Vagina (tissue), 2 donors: ENCODE measurements at places on chromosomes 6 and 20. TPM values are rescaled to one million over a fixed set of nuclear protein-coding genes. Genes with fewer than 3 reads are reported as not detected.

Gene BTN1A1
- total RNA-seq: not detected

DNA sequence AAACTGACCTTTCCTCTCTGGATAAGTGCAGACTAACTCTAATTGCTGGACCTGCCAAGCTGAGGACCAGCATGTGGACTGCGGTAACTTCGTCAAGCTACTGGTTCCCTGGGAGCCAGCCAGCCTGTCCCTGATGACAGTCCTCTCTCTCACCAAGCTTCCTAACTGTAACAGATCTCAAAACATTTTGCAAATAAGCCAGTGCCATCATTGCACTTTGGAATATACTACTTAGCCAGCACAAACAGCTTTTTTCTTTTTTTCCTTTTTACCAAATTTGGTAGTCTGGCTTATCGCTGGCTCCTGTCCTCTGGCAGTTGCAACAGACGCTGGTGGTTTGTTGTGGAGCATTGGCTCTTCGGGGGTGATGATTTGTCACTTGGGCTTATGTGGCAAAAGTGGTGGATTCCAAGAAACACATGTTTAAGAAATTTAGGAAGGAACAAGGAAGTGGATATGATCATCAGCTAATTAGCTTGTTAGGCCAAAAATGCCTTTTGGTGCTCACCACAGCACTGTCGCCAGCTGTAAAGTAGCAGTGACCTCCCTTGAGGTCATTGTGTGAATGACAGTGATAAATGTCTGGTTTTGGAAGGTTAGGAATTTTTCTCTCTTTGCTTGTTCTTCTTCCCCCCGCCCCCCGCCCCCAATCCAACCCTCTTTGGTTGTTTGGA is 171.7 kb downstream of the CLIC5 start:
- peak; percentile 44 for DNase-seq
- H3K27me3 ChIP-seq: no peaks in the 10 kb centered on the region
- H3K4me1 ChIP-seq: no peaks in the 10 kb centered on the region
- no peaks in the 10 kb centered on the region for H3K36me3 ChIP-seq

DNA sequence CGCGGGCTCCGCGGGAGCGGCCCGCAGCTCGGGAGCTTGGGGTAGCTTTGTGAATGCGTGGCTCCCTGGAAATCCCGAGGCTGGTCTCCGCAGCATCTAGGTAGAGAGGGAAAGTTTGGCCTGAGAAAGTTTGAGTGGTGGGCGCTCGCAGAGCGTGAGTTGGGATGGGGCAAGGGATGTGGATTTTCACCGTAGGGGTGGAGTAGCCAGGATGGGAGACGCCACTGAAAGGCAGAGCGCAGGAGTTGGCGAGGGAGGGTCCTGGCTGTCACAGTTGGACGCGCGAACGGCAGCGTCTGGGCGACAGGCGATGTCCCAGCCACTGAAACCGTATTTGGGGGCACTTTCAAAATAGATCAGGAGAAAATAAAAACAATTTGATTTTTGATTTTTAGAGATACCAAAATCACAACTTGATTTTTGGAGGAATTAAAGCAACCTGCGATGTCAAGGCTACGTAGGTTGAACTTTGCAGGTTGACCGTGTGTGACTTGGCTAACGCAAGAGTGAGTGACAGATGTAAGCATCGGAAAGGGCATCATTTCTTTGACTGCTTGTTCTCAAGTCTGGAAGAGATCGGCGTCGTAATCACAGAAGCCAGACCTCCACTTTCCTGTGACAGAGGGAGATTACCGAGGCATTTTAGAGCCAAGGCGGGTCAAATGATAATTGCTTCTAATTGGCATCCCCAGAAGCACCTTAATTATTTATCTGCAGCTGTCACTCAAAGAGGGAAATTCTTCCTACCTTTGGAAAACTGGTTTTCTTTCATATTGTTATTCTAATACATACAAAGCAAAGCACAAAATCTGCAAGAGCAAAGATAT is 646 bp downstream of the HEY2 start:
- no peak for DNase-seq
- H3K4me1 ChIP-seq: peaks cover 39% of the 10 kb centered on the region
- H3K4me3 ChIP-seq: peak overlapping the region; percentile 69
- no peaks in the 10 kb centered on the region for H3K36me3 ChIP-seq
- peak overlapping the region; percentile 79 for H3K27ac ChIP-seq
- no peaks in the 10 kb centered on the region for H3K27me3 ChIP-seq

Gene CRISP3
- 19.2 TPM for total RNA-seq

- no peaks in the 10 kb centered on the region for H3K36me3 ChIP-seq
- no peaks in the 10 kb centered on the region for H3K27me3 ChIP-seq
- H3K27ac ChIP-seq: no peak overlapping the region
- H3K4me1 ChIP-seq: no peaks in the 10 kb centered on the region
- DNase-seq: no peak
Observed at GRCh38 chr6:132167929-132168892, 217.0 kb upstream of the CCN2 start.

Gene SFTA2
- total RNA-seq: not detected

DNA sequence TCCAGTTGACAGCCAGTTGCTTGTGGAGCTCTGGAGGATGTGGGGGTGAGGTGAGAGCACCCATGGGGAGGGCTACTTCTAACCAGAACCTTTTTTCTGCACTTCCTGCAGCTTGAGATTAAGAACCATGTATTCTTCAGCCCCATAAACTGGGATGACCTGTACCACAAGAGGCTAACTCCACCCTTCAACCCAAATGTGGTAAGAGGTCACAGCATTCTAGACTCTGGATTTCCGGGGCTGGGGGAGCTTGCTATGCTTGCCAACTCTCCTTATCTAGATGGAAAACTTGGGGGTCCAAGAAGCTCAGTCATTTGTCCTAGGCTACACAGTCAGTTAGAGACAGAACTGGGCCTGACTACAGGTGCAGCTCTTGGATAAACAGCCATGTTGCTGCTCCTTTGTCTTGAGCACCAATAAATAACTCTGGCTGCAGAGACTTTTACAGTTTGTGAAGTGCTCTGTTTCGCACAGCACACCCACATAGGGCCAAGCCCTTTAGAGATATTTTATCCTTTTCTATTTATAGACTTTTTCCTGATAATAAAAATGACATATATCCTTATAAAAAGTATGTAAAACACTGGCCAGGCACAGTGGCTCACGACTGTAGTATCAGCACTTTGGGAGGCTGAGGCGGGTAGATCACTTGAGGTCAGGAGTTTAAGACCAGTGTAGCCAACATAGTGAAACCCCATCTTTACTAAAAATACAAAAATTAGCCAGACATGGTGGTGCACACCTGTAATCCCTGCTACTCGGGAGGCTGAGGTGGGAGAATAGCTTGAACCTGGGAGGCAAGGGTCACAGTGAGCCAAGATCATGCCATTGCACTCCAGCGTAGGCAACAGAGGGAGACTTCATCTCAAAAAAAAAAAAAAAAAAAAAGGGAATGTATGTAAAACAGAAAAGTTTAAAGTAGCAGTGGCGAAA is 10.6 kb upstream of the IFT52 start:
- H3K27ac ChIP-seq: no peak overlapping the region
- H3K4me1 ChIP-seq: no peaks in the 10 kb centered on the region
- H3K36me3 ChIP-seq: no peaks in the 10 kb centered on the region
- H3K27me3 ChIP-seq: no peaks in the 10 kb centered on the region

Gene CD93
- total RNA-seq: 45.4 TPM

- peak overlapping the region; percentile 42 for H3K27ac ChIP-seq
- peaks cover 23% of the 10 kb centered on the region for H3K4me1 ChIP-seq
- no peaks in the 10 kb centered on the region for H3K27me3 ChIP-seq
- no peak overlapping the region for H3K4me3 ChIP-seq
- DNase-seq: no peak
Observed at GRCh38 chr6:43911354-43912115, 141.5 kb downstream of the VEGFA start.
